Stimulated activated effector memory CD8-positive, alpha-beta T cell treated with anti-CD3 and anti-CD28 coated beads, Interleukin-12 subunit alpha, Interleukin-12 subunit beta, amount 100 ng/mL, for 72 hours (primary cell): ENCODE measurements at places on chromosomes 5 and 9.

- no peak for DNase-seq
Measured at GRCh38 chr5:76319673-76320072, 83.4 kb upstream of the IQGAP2 start.

GRCh38 chr5:125130591-125130990 lies 384.2 kb upstream of the ZNF608 start:
- no peak for DNase-seq

- DNase-seq, result no peak
Measured at GRCh38 chr5:54804086-54804485, 181.3 kb downstream of the ESM1 start.

- DNase-seq, result no peak
Measured at GRCh38 chr5:177140312-177140711, 6.7 kb downstream of the NSD1 start.

- DNase-seq, result no peak
Measured at GRCh38 chr9:68437785-68438184, 81.4 kb downstream of the PGM5 start.

GRCh38 chr5:937151-937924 lies 44.7 kb downstream of the TRIP13 start:
- no peak for DNase-seq

DNA sequence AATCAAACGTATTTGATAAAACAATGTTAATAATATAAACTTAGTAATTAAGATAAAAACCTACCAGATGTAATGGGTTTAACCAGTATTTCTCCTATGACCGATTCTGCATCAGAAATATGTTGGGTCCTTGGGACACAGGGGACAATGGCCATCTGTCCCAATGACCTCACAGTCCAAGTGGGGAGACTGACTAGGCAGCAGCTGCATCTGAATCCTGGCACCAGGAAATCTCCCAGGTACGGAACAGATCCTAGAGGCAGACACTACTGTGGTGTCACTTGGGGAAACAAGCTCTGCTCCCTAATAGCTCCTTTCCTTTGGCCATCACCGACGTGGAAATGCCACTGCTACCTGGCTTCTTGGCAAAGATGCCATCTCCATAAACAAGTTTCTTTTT lies 81.8 kb upstream of the SARDH start:
- DNase-seq, result no peak

DNA sequence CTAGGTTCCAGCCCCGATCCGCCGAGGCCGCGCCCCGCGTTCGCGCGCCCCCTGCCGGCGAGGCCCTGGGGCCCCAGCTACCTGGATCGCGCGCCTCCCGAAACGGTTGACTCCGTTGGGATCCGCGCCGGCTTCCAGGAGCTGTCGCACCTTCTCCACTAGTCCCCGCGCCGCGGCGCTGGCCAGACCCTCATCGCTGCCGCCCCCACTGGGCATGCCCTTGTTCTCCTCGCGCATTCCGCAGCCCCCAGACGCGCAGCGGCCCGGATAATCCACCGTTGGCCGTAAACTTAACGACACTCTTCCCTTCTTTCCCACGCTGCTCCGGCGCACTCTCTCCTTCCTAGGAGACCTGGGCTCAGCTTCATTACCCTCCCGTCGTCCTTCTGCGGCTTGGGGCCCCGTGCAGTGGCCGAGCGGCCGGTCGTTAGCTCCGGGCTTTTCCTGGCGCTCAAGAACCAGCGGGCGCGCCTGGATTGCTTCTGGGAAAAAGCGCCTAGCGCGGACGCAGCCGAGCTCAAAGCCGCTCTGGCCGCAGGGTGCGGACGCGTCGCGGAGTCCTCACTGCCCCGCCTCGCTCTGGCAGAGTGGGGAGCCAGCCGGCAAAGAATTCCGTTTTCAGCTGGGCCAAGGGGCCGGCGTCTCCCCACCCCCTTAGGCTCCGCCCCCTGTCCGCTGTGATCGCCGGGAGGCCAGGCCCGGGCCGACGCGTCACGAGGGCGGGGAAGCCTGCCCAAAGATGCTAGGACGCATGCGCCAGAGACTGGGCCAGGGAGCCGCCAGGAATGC lies at the start of gene CDKN2B:
Gene CDKN2B, minus strand, starts transcription at position 589 of the 789 bp plus-strand sequence. Its CDS starts 352 bp downstream, at position 237.
- peak; percentile 88 for DNase-seq

GRCh38 chr5:21791304-21791703 lies 1061.8 kb downstream of the CDH12 start:
- no peak for DNase-seq
